ENCODE measurements at places on chromosomes 13 and 19.

- DNase-seq = no peak
These were observed 142.1 kb downstream of the GPC6 start for GRCh38 chr13:93368718-93369117.

- DNase-seq = no peak
These were observed 15.3 kb upstream of the GJB6 start for GRCh38 chr13:20247403-20247802.

GRCh38 chr19:56900573-56901097 is 60.1 kb upstream of the PEG3 start:
- peak; percentile 91 for DNase-seq

- DNase-seq = no peak
These were observed 383.4 kb downstream of the EFNB2 start for GRCh38 chr13:106152047-106152446.

DNA sequence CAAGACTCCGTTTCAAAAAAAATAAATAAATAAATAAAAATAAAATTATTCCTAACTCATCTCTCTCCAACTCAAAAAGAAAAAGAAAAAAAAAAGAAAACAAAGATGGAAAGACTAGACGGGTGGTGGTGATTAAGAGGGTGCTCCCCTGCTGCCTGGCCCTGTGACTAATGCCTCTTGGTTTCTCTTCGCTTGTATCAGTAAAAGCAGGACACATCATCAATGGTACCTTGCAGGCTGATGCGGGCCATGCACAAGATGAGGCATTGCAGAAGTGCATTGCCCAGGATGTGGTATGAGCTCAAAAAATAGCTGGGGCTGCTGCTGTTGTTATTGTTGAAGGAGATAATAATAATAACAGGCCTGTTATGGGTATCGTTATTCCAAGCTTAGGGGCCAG is 14.6 kb downstream of the ACER1 start:
- DNase-seq = no peak
